ENCODE measurements at places on chromosomes 7 and 10.

DNA sequence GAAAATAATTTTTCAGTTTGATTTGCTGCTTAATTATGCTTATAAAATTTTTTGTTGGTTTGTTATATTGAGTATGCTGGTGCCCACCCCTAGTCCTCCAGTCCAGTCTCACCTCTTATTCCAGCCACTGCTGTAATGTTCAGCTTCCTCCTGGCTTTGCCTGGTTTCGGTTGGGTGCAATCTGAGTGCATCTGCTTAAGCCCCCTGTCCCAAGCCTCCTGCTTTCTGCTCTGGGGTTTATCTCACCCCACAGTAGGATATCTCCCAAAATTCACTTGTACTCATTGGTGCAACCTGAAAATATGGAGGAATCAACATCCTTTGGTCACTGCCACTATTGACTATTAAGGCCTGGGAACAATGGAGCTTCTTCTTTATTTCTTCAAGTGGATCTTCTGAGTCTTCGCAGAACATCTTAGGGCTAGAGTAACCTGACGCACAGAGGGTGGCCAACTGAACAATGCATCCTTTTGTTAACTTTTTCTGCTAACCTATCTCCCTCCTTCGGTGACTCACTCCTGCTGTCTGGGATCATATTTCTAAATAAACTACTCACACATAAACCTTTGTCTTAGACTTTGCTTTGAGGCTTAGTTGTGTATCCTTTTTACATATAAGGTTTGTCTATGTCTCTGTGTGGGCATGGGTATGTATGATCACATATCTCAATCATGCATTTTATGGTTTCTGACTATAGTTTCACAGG lies 19.1 kb upstream of the SOSTDC1 start:
- no peak for DNase-seq

- no peak for DNase-seq
These were observed 513.9 kb downstream of the GALNT17 start for GRCh38 chr7:71645836-71646235.

GRCh38 chr10:117071286-117072050 lies 66.5 kb upstream of the SHTN1 start:
- peak; percentile 10 for DNase-seq

DNA sequence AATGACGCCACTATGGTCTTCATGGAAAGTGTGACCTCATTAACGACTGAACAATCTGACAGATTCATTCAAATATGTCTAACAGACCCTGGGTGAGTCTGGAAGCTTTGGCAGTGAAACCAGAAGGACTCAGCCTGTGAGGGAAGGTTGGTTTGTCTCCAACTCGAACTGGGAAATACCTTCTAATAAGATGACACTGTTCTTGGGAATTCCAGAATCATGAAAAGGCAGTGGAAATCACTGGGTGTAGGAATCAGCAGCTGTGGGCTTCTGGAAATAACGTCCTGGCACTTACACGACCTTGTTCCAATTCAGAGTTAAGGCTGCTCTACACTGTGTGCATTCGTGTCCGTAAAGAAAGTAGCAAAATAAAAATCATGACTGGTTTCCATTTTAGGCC lies 75.1 kb downstream of the DGKI start:
- DNase-seq, result no peak

DNA sequence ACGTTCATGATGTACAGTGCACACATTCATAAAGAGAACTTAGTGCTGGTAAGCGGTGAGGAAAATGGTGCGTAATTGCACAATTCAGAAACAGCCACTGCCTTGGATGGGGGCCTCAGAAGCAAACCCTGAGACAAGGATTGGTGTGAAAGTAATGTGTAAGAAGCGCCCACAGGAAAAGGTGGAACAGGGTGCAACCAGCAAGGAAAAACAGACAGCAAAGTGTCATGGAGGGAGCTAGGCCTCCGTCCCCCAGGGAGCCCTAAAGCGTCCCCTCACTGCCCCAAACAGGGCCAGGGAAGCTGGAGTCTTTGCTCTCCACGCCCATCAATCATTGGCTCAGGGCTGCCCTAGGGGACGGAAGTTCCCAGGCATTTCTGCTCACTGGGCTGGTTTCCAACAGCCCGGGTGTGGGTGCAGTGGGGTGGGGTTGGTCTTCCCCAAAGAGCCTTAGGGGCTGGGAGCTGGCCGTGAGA lies 9.6 kb upstream of the C10orf105 start:
- DNase-seq, result peak; percentile 73

GRCh38 chr10:2620827-2621521 lies 446.4 kb upstream of the PFKP start:
- no peak for DNase-seq

DNA sequence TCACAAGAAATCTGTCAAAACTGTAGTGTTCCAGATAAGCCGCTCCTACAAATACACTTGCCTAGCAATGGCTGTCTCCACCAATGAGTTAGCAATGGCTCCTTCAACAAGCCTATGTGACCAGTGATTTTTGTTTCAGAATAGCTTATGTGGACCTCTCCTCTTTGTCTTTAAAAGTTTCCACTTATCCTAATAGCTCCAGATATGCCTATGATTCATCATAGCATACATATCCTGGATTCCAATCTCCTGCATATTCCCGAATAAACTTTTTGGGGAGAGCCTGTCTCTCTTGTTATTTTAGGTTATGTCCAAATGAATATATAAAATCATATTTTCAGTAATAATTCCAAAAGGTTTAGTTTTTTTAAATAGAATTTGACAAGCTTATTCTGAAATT lies 510.6 kb downstream of the ARL4A start:
- no peak for DNase-seq

DNA sequence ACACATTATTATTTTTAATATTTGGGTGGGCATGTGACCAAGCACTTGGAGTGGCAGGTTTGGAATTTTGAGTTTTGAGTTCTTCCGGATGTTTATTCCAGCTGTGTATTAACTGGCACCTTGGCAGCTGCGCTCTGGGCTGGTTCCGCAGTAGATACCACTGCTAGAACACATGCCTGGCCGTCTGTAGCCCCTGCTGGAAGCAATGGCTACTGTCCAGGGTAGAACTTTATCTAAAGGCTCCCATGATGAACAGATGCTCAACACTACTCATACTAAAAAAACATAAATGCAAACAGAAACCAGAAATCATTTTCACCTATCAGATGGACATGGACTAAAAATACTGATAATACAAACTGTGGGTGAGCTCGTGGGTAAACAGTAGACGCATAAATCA lies 19.4 kb upstream of the SH3PXD2A start:
- DNase-seq, result no peak

DNA sequence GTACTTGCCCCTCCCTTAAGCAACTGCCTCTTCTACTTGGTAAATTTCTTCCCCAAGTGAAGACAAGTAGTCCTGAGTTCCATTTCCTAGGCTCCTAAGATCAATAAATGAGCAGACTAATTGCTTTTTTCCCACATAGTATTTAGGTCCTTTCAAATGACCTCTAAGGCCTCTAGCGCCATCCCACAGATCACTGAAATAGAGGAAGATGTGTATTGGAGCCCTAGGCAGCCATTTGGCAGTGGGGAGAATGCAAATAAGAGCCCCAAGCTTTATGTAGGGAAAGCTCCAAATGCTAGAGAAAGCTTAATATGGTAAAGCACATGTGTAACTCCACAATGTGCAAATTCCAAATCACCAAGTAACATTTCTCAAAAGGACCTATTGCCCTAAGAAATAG lies 316.5 kb upstream of the PHF14 start:
- DNase-seq, result no peak

DNA sequence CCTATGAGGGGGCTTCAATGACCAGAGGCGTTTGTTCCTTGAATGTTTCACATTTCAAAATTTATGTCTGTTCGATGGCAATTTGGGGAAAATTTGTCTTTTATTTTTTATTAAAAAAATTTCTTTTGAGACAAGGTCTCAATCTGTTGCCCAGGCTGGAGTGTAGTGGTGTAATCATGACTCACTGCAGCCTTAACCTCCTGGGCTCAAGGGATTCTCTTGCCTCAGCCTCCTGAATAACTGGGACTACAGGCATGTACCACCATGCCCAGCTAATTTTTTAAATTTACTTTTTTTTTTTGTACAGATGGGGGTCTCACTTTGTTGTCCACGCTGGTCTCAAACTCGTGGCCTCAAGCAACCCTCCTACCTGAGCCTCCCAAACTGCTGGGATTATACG lies 39.7 kb downstream of the OTUD1 start:
- DNase-seq, result no peak

DNA sequence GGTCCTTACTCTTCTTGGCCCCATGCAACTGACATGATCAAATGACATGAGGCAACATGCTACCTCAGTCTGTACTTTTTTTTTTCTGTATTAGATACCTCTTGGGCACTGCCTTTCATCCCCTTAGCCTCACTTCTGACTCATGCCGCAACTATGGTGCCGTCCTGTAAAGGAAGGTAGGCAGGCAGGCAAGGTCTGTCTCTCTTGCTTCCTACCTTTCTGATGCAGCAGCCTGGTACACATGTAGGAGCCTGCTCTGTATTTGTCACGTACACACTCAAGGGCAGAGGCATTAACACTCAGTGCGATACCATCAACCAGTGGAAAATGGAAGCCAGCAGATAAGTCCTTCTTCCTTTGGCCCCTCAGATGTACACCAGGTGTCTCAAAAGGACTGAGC lies 146.7 kb downstream of the ATE1 start:
- DNase-seq, result no peak

DNA sequence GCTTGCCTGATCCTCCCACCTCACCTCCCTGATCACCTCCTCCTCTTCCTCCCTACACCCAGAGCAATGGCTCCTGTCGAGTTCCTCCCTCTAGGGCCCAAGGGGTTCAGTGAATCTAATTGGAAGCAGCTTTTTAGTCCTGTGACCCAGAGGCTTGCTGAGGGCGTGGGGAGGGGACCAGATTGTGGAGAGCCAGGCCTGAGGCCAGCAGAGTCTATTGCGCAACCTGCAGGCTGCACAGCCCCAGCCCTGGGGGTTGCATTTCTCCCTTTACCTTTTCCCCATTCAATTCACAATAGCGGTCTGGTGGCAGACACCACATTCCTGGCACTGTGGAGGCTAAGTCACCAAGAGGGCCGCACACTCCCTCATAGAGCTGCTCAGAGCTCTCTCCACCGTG lies 32.5 kb downstream of the GHRHR start:
- DNase-seq, result peak; percentile 12

DNA sequence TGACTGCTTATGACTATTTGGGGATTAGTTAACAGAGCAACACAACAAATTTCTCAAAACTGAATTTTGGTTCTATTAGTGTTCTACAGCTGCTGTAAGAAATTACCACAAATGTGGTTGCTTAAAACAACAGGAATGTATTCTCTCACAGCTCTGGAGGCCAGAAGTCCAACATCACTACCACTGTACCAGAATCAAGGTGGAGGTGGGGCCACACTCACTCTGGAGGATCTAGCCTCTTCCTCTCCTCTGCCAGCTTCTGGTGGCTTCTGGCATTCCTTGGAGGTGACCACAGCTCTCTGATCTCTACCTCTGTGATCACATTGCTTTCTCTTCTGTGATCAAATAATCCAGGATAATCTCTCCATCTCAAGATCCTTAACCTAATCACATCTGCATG lies 194.7 kb upstream of the BMPER start:
- no peak for DNase-seq

- no peak for DNase-seq
These were observed 897.2 kb downstream of the CNTNAP2 start for GRCh38 chr7:147013825-147014224.

GRCh38 chr7:119046068-119046467 lies 821.6 kb downstream of the ANKRD7 start:
- DNase-seq, result no peak

- peak; percentile 70 for DNase-seq
These were observed 8.2 kb downstream of the TFR2 start for GRCh38 chr7:100632951-100633717.

GRCh38 chr7:668139-668931 lies 58.2 kb upstream of the DNAAF5 start:
- no peak for DNase-seq

GRCh38 chr10:75202321-75203045 lies 8.1 kb upstream of the VDAC2 start:
- DNase-seq, result peak; percentile 13

GRCh38 chr10:123585477-123586445 lies 80.4 kb upstream of the GPR26 start:
- no peak for DNase-seq

GRCh38 chr7:108270385-108271015 lies 140.3 kb upstream of the LAMB4 start:
- no peak for DNase-seq

DNA sequence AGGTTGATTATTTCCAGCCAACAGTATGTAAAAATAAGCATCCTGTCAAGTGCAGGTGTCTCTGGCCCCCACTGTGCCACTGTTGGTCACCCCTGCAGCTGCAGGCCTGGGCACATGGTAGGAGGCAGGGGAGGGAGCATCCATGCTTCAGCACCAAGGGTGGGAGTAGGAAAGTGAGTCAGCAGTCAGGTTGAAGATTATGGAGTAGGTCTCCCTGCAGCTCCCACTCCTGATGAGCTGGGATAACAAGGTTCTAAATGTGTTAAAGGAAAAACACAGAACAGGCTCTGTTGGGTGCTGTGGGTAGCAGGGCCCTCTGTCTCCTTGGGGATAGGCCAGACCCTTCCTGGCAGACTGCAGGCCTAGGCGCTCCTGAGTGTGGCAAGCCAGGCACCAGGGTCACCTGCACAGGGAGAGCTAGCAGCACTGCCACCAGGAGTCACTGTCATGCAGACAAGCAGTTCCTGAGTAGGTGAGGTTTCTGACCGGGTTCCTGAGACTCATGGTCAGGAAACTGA lies 59.3 kb downstream of the NUDCD3 start:
- DNase-seq, result no peak

DNA sequence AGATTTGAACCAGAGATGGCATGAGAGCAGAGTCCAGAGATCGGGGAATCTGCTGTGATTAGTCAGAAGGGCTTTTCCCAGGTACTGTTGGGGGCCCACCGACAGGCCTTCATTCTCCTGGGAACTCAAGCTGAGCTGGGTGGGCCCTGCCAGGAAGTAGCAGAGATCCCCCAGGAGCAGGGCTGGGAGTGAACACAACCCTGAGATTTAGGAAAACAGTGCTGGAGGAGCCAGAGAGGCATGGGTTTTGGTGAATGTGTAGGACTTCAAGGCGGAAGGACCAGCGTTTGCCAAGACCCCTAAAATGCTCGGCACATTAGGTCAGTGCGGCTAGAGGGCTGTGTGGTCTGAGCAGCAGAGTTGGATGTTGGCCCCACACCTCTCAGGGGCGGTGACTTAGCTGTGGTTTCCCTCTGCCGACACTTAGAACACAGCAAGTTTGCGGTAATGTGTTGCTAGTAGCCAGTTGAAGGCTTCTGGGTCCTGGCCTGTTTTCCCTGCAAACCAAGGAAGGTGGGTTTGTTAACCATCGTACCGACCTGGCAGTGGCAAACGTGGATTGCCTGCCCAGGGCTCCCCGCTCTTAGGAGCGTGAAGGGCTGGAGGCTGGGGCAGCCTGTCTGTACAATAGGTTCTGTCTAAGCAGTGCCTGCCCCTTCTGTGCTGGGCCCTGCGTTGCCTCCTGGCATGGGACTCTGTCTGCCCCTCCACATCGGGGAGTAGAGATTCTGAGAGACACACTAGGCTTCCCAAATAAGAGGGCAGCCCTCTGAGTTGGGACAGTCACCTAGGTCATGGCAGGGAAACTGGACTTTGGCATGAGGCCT lies 14.0 kb downstream of the NACAD start:
- DNase-seq, result no peak

GRCh38 chr10:35661236-35661635 lies 19.1 kb upstream of the FZD8 start:
- no peak for DNase-seq

- DNase-seq, result no peak
These were observed 37.9 kb downstream of the SLC25A28 start for GRCh38 chr10:99582255-99582770.

GRCh38 chr10:118667732-118668131 lies 72.3 kb upstream of the PRLHR start:
- no peak for DNase-seq

Measured in suppressor macrophage (primary cell).